NCI-H1930 (cell line): ENCODE measurements at places on chromosomes 1 and 21.
A peak's percentile ranks its signal among the peaks of the same experiment; 100 is the strongest.

DNA sequence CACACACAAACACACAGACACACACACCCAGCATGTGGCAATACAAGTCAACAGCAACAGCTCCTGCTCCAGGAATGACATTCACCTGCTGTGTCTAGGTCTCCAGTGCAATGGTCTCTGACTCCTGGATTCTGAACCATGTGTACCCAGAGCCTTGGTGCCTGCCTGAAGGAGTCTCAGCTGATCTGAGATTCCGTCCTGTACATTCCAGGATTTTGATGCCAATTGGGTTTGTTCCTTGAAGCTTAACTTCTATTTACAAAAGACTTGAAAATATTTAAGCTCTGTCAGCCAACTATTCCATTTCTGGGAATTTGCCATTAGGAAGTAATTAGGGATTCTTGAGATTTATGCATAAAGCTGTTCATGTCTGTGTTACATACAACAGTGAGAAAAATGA lies 85.4 kb upstream of the LRRC8D start:
- no peak for DNase-seq

DNA sequence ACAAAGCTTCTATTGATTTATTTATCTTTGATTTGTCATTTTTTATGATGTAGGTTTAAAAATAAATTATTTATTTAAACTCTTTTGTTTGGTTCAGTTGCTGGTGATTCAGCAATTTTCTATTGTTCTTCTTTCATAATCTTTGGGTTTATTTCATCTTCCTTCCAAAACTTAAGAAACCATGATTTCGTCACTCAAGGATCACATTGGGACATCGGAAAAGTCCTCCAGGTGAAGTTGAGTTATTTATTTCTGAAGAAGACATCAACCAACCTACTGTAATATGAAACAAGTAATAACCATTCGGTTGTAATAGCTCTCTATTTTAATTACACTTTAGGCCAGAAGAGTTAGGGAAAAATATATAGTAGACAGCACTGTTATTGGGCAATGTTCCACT lies 23.0 kb upstream of the WLS start:
- no peak for DNase-seq

- DNase-seq, result no peak
Measured at GRCh38 chr21:14523234-14523633, 22.9 kb downstream of the SAMSN1 start.

GRCh38 chr1:93676427-93676826 lies 5.2 kb downstream of the BCAR3 start:
- DNase-seq, result no peak

DNA sequence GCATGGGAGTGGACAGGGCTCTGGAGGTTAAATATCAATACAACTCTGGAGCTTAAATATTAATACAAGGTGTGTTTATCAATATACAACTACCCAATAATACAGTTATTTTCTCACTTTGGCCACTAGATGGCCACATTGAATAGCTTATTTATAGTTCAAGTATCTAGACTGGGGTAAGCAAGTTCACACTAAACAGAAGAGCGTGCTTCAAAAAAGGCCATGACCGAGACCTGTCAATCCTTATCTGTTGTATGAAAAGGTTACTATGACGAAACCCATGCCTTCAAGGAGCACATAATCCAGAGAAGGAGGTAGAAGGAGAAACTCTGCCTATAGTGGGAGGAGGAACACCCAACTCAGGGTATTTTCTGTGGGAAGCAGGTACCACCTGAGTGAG lies 29.1 kb downstream of the CHML start:
- DNase-seq, result peak; percentile 39

DNA sequence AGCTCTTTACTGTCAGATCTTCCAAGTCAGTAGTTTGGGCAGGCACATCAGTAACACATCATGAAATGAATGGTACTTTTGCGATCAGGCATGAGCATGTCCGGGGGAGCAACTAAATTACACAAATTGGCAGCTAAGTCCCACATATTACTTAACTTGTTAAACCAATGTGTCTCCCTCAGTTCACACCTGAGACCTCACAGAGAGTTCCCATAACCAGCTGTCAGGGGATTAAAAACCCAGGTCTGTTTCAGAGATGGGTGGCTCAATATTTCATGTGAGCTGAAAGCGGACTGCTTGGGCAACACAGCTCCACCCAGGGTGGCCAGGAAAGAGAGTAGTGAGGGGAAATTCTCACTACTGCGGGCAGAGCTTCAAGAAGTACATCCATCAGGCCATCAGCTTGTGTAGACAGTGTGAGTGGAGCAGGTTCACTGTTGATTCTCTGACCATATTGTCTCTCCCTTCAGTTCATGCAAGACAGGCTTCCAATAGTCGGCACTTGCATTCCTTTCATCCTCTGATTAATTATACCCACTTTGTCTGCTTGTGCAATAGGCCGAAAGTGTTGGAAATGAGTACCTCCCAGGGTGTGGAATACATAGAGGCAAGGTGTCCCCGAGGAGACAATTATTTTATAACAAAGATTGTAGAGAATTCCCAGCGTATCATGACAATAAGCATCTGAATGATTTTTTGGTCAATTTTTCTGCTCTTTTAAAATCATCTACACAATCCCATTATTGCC lies 139.9 kb downstream of the PTGER3 start:
- DNase-seq, result no peak

DNA sequence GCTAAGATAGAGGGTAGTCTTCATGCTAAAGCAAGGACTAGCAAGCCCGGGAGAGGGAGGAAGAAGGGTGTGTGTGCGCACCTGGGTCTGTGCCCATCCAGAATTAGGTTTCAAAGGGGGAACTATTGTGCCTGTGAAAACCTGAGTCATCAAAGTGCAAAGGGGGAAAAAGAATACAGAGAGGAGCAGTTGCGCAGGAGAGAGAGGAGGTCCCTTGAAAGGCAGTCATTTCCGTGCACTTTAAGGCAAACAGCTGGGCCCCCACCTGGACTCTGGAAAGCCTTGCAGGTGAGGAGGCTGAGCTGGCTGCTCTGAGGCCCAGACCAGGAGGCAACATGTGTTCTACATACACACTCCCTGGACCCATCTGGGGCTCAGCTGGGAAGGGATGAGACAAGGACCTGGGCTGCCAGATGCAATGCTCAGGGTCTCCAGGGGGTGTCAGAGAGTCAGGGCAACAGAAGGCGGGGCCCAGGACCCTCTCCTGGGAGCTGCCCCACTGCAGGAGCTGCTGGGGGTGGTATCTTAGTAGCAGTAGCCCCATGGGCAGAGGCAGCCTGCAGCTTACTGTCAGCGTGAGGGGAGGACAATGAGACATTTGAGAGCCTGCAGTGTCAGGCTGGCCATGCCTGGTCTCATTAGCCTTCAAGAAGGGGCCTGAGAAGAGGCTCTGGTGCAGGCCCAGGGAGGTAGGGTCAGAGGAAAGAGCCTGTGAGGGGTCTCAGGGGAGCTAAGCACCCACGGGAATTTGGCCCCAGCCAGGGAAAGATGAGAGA lies 14.3 kb downstream of the PROK1 start:
- DNase-seq, result no peak

GRCh38 chr1:213135572-213135971 lies 84.5 kb downstream of the RPS6KC1 start:
- DNase-seq, result no peak

DNA sequence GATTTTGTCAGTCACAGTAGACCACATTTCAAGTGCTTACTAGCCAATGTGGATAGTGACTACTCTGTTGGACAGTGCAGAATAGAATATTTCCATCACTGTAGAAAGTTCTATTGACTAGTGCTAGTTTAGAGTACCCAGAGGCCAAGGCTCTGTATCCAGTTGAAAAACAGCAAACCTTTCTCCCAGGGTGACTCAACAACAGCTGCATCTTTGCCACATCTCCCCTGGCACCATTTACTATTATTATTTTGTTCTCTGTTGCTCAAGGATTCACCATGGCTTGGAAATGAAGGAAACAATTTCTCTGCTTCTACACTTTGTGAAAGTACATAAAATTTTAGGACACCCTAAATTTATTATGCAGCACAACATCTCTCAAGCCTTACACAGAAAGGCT lies 85.3 kb upstream of the WDR26 start:
- DNase-seq, result no peak

GRCh38 chr21:32569261-32570230 lies 15.8 kb downstream of the TCP10L start:
- DNase-seq, result peak; percentile 72

GRCh38 chr1:93288558-93288957 lies 57.1 kb upstream of the DR1 start:
- no peak for DNase-seq

GRCh38 chr1:23979387-23979880 lies 693 bp downstream of the SRSF10 start:
- DNase-seq, result no peak

GRCh38 chr21:46188226-46189212 lies 4.3 kb upstream of the SPATC1L start:
- no peak for DNase-seq

GRCh38 chr1:165894591-165894990 lies 67.2 kb downstream of the UCK2 start:
- DNase-seq, result no peak

- no peak for DNase-seq
Measured at GRCh38 chr1:244958593-244958992, 94.2 kb upstream of the HNRNPU start.

GRCh38 chr1:98906809-98907208 lies 97.9 kb downstream of the PLPPR5 start:
- DNase-seq, result no peak

- peak; percentile 64 for DNase-seq
Measured at GRCh38 chr1:222634180-222635013, 16.5 kb downstream of the MIA3 start.

- DNase-seq, result peak; percentile 8
Measured at GRCh38 chr21:25039461-25040380, 567.6 kb downstream of the MRPL39 start.

GRCh38 chr1:41350055-41350378 lies 11.2 kb upstream of the FOXO6 start:
- no peak for DNase-seq

- no peak for DNase-seq
Measured at GRCh38 chr1:99619583-99619982, 26.3 kb upstream of the PALMD start.

DNA sequence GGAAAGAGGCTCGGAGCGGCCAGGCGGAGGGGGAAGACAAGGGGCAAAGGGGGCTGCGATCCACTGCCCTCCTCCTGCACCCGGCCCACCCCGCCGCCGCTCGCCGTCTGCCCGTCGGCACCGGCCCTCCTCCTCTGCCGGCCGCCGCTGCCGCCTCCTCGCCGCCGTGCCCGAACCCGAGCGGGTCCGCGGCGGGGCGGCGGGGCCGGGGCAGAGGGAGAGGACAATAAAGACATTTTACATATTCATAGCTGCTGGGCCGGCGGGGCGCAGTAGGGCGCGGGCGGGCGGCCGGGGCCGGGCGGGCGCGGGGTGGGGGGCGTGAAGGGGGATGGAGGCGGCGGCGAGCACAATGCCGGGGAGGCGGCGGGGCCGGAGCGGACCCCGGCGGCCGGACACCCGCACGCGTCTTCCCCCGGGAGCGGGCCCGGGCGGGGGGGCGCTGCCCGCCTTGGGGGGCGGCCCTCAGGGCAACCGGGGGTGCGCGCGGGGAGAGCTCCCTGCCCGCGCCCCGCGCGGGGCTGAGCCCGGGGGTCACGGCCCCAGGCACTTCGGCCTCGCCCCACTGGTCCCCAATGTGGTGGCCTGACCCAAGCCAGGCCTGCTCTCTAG lies 546 bp downstream of the POU2F1 start:
- no peak for DNase-seq

- no peak for DNase-seq
Measured at GRCh38 chr1:80593197-80593596, 1207.5 kb upstream of the ADGRL2 start.

DNA sequence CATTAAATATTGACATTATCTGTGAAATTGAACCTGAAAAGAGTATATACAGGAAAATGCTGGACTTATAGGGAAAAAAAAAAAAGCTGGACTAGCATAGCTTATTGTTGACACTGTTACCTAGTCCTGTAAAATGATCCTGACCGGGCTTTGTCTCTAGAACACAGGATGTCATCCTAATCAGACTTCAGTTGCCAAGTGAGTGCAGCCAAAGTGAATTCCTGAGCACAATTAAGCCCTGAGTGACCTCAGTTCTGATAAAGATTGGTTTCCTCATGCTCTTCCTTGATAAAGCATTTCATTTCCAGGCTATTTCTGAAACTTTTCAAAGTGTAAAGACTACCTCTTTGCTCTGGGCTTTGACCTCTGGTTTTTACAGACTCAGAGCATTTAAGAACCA lies 19.8 kb downstream of the SELP start:
- no peak for DNase-seq

DNA sequence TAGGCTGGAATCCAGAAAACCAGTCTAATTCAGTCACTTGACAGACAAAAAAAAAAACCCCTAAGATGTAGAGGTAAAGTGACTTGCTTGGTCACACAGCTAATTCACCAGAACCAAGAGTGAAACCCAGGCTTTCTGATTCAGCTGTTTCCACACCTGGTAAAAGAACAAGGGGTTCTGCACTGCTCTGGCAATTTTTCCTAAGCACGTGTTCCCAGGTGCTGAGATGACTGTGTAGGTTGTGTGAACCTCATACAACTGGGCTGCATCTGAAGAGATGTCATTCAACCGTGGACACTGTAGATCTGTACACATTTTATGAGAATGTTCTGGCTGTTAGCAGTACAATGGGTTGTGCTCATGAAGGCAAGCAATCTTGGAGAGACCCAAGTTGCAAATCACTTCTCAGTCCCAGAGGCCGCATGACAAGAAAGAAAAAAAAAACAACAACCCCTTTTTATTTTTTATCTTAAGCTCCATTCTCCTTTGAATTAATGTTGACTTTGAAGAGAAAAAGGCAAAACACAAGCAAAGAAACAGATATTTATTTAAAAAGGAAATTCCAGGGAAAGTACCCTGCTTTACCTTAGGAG lies 95.4 kb downstream of the INTS7 start:
- DNase-seq, result no peak

- DNase-seq, result peak; percentile 8
Measured at GRCh38 chr1:207698822-207699483, 52.9 kb upstream of the CD46 start.

- DNase-seq, result no peak
Measured at GRCh38 chr1:200973937-200974657, 49.4 kb downstream of the KIF21B start.
